ENCODE measurements at places on chromosomes 4 and X. TPM values are rescaled to one million over a fixed set of nuclear protein-coding genes. Genes with fewer than 3 reads are reported as not detected.

Gene GAGE13
- total RNA-seq, result not detected

Gene PDGFRA
- 42.2 TPM for total RNA-seq

- DNase-seq, result no peak
- H3K27ac ChIP-seq, result no peak overlapping the region
- no peak overlapping the region for H3K4me3 ChIP-seq
- no peaks in the 10 kb centered on the region for H3K4me1 ChIP-seq
- no peaks in the 10 kb centered on the region for H3K27me3 ChIP-seq
- no peaks in the 10 kb centered on the region for H3K36me3 ChIP-seq
These were observed 111.6 kb downstream of the MAGEB17 start for GRCh38 chrX:16278927-16279326.

Gene ENOX2
- 6.2 TPM for total RNA-seq

- no peaks in the 10 kb centered on the region for H3K4me1 ChIP-seq
- H3K4me3 ChIP-seq, result no peak overlapping the region
- no peak overlapping the region for H3K27ac ChIP-seq
These were observed 66.6 kb upstream of the ARHGAP24 start for GRCh38 chr4:85408301-85408700.

- H3K27ac ChIP-seq, result no peak overlapping the region
- no peaks in the 10 kb centered on the region for H3K36me3 ChIP-seq
- H3K4me1 ChIP-seq, result no peaks in the 10 kb centered on the region
- DNase-seq, result no peak
- H3K27me3 ChIP-seq, result no peaks in the 10 kb centered on the region
These were observed 184.5 kb downstream of the SH3KBP1 start for GRCh38 chrX:19702856-19703255.

Gene HSFX4
- not detected for total RNA-seq

DNA sequence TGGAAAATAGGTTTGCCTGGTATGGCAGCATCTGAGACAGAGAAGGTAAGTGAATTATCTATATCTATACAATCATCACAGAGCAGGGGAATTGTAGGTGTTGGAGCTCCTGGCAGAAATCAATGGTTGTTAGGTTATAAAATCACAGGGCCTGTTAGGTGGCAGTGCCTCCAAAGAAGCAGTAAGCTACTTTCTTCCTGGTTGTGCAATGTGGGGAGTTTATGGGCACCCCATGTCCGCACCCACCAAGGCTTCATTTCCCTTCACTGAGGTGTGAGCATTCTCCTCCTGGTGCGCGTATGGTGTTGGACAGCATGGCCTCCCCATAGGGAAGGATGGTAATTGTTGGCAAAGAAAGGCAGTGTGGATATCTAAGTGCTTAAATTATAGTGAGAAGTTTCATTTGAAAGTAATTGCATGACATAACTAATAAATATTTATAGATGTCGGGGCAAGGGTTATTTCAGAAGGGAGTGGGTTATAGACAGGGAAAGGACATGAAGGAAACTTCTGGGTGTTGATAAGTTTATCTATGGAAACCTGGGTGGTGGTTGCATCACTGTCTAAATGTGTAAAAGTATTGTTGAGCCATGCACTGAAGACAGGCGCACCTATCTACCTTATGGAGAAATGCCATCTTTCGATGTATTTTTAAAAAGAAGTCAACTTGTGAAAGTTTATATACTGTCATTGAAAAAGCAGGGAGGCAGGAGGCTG, 153.7 kb downstream of the FRAS1 start:
- H3K4me3 ChIP-seq, result no peak overlapping the region
- H3K36me3 ChIP-seq, result no peaks in the 10 kb centered on the region
- H3K27ac ChIP-seq, result no peak overlapping the region

Gene GSPT2
- 2.6 TPM for total RNA-seq

GRCh38 chr4:1608196-1608820, 75.8 kb downstream of the FAM53A start:
- H3K36me3 ChIP-seq, result no peaks in the 10 kb centered on the region
- H3K27ac ChIP-seq, result no peak overlapping the region
- peaks cover 24% of the 10 kb centered on the region for H3K27me3 ChIP-seq
- H3K4me1 ChIP-seq, result no peaks in the 10 kb centered on the region
- no peak for DNase-seq
- H3K4me3 ChIP-seq, result no peak overlapping the region

DNA sequence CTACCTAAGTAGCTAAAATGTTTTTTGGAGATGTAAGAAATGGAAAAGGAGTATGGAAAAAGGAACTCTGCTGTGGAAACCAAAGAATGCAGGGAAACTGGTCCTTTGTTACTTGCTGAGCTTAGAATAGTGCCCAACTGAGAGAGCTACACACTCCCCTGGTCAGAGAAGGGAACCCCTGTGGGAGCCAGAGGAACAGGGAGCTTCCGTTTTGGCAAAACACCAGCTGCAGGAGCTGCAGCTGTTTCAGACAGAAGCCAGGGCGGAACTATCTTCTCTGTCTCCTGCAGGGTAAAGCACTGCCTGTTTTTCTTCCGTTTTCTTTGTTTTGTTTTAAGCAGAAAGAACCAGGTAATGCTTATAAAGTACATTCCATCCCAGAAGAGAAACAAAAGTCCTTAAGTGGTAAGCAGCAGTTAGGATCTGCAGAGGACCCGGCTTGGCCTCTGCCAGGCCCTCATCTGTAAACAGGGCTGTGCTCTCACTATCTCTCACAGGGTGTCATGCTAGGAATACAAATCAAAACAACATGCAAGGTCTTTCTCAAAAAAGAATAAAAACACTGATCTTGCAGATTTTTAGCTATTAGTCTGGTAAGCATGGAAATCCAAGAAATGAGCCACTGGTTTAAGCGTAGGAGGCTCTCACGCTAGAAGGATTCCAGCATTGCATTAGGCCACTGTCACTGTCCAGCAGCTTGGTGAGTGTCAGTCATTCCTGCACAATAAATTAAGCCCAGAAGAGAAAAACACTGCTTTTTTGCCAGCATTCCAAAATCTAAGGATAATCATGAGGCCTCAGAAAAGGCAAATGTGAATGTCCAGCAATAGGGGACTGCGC, 76.1 kb downstream of the CHST7 start:
- H3K27ac ChIP-seq, result no peak overlapping the region
- DNase-seq, result peak; percentile 23
- no peak overlapping the region for H3K4me3 ChIP-seq
- H3K27me3 ChIP-seq, result no peaks in the 10 kb centered on the region

- DNase-seq, result no peak
- H3K36me3 ChIP-seq, result no peaks in the 10 kb centered on the region
These were observed 7.9 kb upstream of the UGT2B4 start for GRCh38 chr4:69503558-69503957.

DNA sequence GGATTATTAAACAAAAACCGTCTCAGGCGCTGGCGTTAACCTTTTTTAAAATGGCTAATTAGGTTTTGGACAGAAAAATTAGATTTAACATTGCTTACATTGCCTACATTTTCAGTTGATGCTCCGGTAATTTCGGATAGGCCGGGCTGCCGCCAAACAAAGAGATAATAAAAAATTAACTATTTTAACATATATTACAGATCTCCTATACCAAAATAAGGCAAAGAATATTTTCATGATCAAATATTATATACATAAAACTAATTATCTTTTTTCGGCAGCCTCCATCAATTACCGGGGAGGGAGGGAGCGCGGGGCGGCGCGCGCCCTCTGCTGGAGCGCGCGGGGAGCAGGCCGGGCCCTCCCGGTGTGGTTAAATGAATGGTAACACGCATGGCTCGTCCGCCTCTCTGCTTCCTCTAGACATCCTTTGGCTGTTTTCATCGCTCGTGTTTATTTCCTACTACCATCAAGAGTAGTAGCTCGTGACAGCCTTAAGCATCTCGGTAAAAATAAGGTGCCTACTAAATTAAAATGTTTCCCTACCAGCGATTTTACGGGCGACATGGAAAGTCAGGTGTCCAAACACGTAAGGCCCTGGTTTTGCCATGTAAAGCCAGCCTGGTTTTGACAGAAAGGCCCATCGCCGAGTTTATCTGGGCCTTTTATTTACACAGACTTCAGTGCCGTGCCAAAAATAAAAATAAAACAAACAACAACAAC, 52.4 kb upstream of the TMEM33 start:
- H3K4me1 ChIP-seq, result peaks cover 18% of the 10 kb centered on the region
- DNase-seq, result no peak
- H3K4me3 ChIP-seq, result peak overlapping the region; percentile 46
- H3K36me3 ChIP-seq, result no peaks in the 10 kb centered on the region
- H3K27me3 ChIP-seq, result peaks cover 92% of the 10 kb centered on the region

DNA sequence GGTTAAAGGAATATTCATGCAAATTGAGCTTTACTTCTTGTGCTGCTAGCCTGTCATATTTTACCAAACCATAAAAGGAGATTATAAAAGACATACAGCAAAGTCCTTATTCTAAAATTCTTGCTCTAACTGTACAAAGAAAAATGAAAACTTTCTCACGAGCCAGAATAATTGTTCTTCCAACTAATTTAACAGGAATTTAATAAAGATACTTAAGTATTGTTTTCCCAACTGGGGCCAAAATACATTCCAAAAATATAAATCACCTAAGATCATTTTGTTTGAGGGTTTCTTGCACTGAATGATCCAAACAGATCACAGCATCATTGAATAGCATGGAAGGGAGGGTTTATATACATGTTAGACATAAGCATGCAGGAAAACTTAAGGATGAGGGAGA, 127.1 kb upstream of the PCDH18 start:
- H3K4me1 ChIP-seq, result peaks cover 4% of the 10 kb centered on the region
- H3K4me3 ChIP-seq, result no peak overlapping the region
- H3K27me3 ChIP-seq, result no peaks in the 10 kb centered on the region
- DNase-seq, result no peak
- H3K27ac ChIP-seq, result no peak overlapping the region
- no peaks in the 10 kb centered on the region for H3K36me3 ChIP-seq

DNA sequence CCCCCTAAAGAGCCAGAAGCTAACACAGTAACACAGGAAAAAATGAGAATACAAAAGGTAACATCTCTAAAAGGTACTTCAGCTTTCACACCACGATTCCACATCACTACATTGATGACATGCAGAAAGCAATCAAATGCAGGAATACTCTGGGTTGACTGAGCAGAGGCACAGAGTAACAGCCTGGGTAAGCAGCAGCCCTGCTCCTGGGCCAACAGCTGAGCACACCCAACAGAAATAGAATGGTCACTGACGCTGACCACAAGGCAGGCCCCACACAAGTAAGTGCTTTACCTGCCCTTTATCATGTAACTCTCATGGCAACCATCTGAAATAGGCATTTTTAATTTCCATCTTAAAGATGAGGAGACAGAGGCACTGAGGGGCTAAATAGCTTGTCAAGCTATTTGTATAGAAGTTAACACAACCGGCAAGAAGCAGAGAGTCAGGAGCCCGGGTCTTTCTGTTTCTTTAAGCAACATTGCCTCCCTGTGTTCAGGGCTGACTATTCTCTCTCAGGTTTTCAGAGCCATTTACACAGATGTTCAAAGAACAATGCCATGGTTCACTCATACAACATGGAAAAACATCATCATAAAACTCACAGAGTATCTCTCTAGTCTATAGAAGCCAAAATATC, 168.9 kb downstream of the ZNF674 start:
- H3K27ac ChIP-seq, result no peak overlapping the region
- H3K36me3 ChIP-seq, result no peaks in the 10 kb centered on the region
- H3K4me1 ChIP-seq, result no peaks in the 10 kb centered on the region
- H3K4me3 ChIP-seq, result no peak overlapping the region
- no peaks in the 10 kb centered on the region for H3K27me3 ChIP-seq

- H3K27ac ChIP-seq, result no peak overlapping the region
- H3K27me3 ChIP-seq, result no peaks in the 10 kb centered on the region
- H3K36me3 ChIP-seq, result no peaks in the 10 kb centered on the region
- no peak for DNase-seq
- H3K4me1 ChIP-seq, result no peaks in the 10 kb centered on the region
- no peak overlapping the region for H3K4me3 ChIP-seq
These were observed 175.5 kb downstream of the NLGN4X start for GRCh38 chrX:6053141-6053540.

DNA sequence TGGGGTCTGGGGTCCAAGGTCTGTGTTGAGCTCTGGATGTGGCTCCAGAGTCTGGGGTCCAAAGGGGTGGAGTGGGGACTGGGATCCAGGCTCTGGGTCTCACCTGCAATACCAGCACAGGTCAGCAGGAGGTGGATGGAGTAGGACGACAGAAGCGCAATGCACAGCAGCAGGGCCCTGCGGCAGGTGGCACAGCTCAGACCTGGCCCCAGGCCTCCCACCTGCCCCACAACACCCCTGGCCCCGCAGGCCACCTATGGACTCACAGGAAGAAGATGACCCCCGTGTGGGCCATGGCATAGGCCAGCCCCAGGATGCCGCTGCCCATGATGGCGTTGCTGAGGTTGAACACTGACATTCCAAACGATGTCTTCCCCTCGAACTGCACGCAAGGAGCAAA, 3.4 kb downstream of the SLC38A5 start:
- no peak overlapping the region for H3K4me3 ChIP-seq
- no peak for DNase-seq
- H3K27ac ChIP-seq, result no peak overlapping the region

GRCh38 chr4:98298022-98298421, 36.8 kb downstream of the RAP1GDS1 start:
- H3K36me3 ChIP-seq, result peaks cover 14% of the 10 kb centered on the region
- H3K27ac ChIP-seq, result no peak overlapping the region
- H3K27me3 ChIP-seq, result no peaks in the 10 kb centered on the region
- DNase-seq, result no peak
- no peaks in the 10 kb centered on the region for H3K4me1 ChIP-seq
- no peak overlapping the region for H3K4me3 ChIP-seq

Gene ASB11
- not detected for total RNA-seq

GRCh38 chrX:15464704-15465103, 28.4 kb downstream of the PIR start:
- H3K4me1 ChIP-seq, result no peaks in the 10 kb centered on the region
- no peaks in the 10 kb centered on the region for H3K27me3 ChIP-seq
- H3K4me3 ChIP-seq, result no peak overlapping the region
- DNase-seq, result no peak
- H3K27ac ChIP-seq, result no peak overlapping the region

DNA sequence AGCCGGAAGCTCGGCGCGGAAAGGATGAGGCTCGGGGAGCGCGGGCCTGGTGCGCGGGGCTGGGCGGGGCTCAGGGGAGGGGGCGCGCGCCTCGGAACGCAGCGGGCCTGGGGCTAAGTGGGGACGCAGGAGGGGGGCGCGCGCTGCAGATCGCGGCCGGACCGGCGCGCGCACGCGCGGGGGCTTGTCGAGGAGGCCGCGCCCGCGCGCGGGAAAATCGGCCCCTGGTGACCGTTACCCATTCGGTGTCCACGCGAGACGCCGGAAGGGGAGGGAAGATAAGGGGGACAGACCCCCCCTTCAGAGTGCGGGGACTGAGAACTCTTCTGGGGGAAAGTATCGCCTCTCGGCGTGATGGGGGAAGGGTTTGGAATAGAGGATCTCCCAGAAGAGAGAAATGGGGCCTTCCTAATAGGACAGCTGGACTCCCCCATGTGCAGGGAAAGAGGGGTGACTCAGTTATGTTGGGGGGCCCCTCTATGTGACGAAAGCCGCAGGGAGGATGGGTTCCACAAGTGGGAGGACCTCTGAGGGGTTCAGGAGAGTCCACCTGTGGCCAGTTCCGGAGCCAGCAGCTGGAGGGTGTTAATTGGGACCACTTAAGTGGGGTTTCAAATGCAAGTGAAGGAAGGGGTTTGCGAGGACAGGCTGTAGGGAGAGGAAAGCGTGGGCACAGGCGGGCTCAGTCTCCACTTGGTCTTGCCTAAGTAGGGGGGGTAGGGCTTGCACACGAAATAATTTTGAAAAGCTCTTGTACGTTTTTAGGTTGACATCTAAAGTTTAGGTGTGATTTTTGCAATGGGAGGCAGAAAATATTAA, 584 bp downstream of the SUV39H1 start:
- no peak for DNase-seq
- H3K27me3 ChIP-seq, result no peaks in the 10 kb centered on the region
- peak overlapping the region; percentile 61 for H3K4me3 ChIP-seq

Gene EDA
- total RNA-seq, result 12.4 TPM

Gene MAGEA1
- not detected for total RNA-seq
